NCI-H2081 treated with DMSO at 0.1 percent for 48 hours (cell line): ENCODE measurements at places on chromosomes 1 and 21.

DNA sequence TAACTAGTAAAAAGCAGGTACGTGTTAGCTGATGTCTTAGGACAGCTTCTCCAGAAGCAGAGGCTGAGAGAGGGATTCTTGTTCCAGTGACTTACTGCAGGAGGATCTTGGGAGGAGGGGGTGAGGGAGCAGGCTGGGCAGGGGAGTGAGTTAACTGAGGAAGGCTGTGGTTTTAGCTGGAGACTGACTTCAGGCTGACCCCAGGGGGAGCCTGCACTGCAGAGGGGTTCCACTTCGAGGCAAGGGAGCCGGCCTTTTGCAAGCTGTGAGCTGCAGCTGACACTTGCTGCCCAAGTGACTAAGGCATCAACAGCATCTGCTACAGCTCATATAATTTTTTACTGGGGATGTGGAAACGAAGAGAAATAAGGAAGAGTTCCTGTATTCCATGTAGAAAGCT lies 50.4 kb upstream of the SOD1 start:
- DNase-seq: no peak

GRCh38 chr1:111364690-111365089 lies 62.8 kb downstream of the OVGP1 start:
- DNase-seq: no peak

GRCh38 chr1:231234506-231234905 lies 6.5 kb upstream of the GNPAT start:
- DNase-seq: no peak

DNA sequence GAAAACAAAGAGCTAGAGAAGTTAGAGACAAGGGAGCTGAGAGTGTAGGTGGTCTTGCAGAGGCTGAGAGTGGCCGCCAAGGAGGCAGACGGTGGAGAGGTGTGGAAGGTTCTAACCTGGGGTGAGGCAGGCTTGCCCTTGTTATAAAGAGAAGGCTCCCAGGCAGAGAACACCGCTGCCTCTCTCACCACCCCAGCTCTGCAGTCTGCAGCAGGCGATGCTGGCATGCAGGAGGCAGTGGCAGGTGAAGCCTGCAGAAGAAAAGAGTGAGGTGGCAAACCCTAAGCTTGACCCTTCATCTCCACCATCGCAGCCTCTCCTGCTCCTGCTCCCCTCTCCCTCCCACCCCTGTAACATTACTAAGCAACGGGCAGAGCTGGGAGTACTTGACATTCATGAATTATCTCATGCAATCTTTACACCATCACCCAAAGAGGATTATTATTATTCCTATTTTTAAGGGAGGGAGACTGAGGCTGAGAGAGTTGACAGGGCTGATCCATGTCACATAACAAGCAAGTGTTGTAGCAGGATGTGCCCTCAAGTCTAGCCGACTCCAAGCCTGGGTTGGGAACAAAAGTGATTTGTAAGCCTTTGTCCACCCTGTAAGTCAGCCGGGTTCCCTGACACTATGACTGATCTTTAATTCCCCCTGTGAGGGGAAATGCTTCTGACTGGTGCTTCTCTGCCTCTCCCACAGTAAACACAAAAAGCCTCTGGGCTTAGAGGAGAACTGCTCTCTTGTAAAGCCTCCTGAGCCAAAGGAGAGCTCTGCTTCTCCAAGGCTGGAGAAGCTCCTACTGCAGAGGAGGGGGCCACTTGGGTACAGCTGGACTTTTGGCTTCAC lies 36.1 kb downstream of the KANK4 start:
- DNase-seq: no peak

- DNase-seq: no peak
Observed at GRCh38 chr1:94887106-94887505, 39.8 kb downstream of the CNN3 start.

- DNase-seq: no peak
Observed at GRCh38 chr1:112172294-112172882, 182.9 kb upstream of the KCND3 start.

- DNase-seq: no peak
Observed at GRCh38 chr1:172700556-172700955, 41.7 kb downstream of the FASLG start.

- DNase-seq: no peak
Observed at GRCh38 chr1:27763358-27763757, 9.7 kb upstream of the STX12 start.

GRCh38 chr1:161498646-161499045 lies 6.6 kb upstream of the FCGR2A start:
- DNase-seq: no peak

DNA sequence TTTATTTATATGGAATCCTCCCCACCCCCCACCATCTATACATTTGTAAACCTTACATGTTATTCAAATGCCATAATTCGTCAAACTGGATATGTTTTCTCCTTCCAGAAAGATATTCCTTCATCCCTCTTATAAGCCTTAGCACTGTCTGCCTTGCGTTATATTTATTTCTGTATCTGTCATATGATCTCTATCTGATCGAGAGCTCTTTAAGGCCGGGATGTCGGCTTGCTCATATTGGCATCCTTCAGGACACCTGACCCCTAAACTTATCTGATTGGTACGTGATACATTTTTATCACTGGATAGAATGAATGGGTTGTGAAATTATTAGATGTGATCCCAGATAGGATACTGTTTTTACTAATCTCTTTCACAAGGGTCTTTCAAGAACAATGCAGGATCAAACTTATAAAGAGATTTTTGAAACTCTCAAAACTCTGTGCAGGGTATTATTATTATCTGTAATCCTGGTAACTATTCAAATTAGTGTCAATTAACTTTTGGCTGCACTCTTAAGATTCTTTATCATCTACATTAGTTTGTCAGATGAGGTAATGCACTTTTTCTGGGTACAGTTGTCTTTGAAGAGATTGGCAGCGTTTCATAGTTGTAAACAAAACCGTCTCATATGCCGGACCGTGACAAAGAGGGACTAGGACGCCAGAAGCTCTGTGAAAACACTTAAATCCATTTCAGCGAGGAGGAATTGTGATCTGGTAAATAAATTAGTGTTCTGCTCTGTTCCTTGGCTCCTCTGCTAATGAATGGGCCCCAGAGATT lies 152.0 kb downstream of the KIF26B start:
- no peak for DNase-seq

DNA sequence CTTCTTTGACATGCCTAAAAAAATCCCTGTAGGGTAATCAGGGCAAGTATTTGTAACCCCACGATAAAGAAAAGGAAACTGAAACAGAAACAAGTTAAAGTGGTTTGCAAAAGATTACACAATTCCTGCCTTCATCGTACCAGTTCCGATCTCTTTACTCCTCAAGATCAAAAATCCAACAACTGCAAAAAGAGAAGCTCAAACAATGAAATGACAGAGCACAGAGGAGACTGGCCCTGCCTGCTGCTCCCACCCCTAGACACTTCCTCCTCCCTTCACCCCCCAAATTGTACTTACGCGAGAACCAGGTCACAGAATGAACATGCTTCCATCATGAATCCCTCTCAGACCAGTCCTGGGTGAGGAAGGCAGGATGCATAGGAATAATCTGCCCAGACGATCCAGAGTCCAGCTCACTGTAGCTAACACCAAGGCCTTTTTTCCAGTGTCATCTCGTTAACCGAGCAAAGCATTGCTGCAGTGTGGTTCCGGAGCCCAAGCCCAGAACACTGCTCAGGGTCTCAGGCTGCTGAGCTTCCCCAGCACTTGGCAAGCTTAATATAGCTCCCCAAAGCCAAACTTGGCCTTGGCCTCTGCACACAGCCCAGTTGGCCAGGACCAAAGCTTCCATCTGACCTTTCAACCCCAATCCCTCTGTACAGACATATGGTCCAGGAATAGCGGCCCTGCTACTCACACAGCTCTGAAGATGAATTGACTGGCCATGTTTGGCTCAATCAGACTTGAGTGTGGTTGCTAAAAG lies 20.3 kb downstream of the RXRG start:
- DNase-seq: no peak

DNA sequence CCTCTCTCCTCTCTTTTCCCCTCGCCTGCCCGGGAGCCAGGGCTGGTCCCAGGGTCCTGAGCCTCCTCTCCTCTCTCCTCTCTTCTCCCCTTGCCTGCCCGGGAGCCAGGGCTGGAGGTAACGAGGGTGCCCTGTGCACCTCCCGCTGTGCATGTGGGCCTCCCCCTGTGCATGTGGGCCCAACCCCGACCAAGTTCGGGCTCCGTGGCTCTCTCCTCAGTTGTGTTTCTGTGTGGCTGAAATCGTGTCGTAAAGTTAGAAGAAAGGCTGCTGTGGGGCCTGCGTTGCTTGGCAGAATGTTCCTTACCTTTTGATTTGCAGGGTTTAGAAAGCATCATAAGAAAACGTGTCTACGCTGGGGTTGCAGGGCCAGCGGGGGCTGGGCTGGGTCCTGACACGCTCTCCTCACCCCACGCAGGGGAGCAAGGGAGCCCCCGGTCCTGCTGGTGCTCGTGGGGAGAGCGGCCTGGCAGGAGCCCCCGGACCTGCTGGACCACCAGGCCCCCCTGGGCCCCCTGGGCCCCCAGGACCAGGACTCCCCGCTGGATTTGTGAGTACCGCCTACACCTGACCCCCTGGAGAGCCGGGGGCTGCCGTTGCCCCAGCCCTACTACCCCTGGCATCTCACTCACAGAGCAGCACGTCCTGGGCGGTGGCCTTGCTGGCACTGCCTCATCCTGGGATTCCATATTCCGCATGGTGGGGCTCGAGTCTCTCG lies 55.6 kb downstream of the SLC19A1 start:
- DNase-seq: no peak

GRCh38 chr21:31964692-31965091 lies 91.9 kb downstream of the HUNK start:
- DNase-seq: no peak

- peak; percentile 45 for DNase-seq
Observed at GRCh38 chr1:32199717-32200072, 700 bp upstream of the CCDC28B start.

DNA sequence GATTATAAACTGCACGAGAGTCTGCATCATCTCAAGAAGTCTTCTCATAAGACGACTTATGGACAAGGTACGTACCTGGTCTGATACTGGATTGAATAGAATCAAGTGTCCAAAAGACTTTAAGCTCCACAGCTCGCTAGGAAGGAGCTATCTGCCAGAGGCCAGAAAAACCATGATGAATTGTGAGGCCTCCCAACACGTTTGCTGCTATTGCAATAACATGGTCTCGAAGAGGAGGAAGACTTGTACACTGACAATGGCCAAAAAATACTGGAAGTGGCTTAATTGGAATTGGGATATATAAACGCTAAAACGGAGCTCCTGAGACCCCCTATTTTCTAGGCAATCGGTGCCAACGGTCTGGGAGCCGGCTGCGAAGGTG lies 534 bp downstream of the DNAJC28 start:
- no peak for DNase-seq

DNA sequence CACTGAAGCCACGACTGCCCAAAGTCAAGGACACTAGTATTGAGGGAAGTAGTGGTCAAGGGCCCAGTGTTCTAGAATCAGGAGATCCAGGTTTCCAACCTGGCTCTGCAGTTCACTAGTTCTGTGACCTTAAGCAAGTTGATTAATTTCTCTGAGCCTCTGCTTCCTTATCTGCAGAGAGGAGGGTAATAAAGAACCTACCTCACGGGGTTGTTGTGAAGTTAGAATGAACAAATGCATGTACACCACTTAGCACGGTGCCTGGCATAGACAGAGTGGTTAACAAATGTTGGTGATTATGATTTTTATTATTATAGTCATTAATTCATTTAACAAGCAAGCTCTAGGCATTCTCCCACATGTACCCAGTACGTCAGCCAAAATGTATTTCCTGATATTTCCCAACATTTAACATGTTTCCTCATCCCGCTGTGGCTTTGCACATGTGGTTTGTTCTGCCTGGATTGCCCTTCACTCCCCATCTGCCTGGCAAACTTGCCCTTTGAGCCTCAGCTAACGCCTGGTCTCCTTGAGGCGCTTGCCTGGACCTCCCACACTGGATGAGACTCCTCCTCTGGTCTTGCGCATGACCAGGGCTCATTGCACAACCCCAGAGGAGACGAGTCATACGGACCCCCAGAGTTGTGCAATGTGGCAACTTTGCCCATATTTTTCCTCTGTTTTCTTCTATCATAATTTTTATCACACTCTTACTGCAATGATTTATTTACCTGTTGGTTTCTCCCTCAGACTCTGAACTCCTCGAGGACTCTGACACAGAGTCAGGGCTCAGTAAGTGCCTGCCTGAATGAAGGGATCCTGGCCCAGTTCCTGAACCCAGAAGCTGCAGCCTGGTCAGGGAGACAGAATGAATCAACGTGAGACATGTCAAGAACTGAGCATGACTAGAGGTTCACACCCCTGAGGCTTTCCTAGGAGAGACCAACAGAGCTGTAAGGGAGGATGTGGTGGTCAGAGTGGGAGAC lies 20.7 kb upstream of the MFSD2A start:
- no peak for DNase-seq

DNA sequence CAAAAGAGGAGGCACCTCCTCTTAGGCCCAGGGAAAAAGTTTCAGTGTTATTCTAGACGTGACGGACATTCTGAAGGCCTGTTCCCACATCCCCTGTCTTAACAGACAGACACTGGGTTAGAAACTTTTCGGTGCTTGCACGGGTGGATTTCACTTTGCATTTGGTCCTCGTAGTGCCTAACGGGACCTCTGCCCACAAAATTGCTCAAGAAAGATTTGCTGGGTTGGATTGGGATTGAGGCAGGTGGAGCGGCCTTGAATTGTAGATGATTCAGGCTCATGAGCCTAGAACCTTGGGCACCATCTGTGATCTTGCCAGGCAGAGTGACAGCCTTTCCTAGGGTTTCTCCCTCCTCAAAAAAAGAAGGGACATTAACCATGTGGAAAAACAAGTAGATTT lies 2.8 kb downstream of the PLA2G5 start:
- no peak for DNase-seq

DNA sequence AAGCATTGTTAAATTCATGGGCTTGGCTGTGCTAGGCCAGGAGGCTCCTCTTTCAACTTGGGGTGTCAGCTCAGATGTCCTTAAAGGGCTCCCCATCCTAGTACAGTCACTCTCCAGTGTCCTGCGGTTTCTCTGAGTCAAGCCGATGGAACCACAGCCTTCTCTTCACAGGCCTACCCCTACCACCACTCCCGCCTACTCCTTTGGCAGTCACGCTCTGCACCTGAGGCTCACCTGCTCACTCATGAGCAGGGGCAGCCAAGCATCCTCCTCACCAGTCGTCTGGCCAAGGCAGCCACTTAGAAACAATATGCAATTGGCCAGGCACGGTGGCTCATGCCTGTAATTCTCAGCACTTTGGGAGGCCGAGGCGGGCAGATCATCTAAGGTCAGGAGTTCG lies 3.6 kb downstream of the ACOT7 start:
- DNase-seq: no peak

DNA sequence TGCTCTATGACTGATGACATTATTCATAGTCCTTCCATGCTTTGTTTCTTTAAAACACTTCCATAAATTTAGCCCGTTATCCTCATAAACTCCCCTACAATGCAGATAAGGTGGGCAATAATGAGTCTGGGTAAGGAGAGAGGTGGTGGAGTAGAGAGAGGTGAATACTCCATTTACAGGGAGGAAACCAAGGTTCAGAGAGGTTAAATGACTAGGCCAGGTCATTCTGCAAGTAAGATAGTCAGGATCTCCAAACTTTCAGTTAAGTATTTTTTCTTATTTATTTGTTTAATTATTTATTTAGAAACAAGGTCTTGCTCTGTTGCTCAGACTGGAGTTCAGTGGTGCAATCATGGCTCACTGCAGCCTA lies 26.1 kb downstream of the PAFAH2 start:
- DNase-seq: no peak

GRCh38 chr1:28144203-28145135 lies 32.0 kb downstream of the PTAFR start:
- DNase-seq: no peak
